CMK (cell line): ENCODE measurements at places on chromosomes 3 and 15.

GRCh38 chr15:39828374-39828931 is 45.8 kb upstream of the FSIP1 start:
- DNase-seq = no peak

- DNase-seq = peak; percentile 25
Observed at GRCh38 chr3:17151598-17152373, 267.0 kb downstream of the PLCL2 start.

DNA sequence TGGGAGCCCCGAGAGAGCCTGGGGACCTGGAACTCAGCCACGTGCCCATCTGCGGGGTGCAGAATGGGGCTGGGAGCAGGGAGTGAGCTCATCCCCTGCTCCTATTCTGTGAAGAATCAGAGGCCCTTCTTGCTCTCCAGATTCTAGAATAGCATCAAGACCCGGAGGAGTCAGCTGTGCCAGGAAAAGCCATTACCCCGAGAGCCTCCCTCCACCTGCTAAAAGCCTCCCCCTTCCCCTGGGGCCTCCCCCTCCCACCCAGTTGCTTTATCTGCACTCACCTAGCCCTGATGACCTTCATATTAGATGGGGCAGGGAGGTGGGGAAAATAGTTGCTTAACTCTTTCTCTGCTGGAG is 23.1 kb downstream of the CCDC33 start:
- DNase-seq = no peak

GRCh38 chr3:114310695-114311094 is 16.9 kb downstream of the TIGIT start:
- DNase-seq = no peak

GRCh38 chr3:174949523-174949922 is 90.4 kb downstream of the NAALADL2 start:
- DNase-seq = no peak

- DNase-seq = no peak
Observed at GRCh38 chr15:59622289-59622688, 10.7 kb downstream of the GCNT3 start.
